Stimulated activated CD8-positive, alpha-beta memory T cell treated with anti-CD3 and anti-CD28 coated beads, Interleukin-12 subunit alpha, Interleukin-12 subunit beta, amount 100 ng/mL, for 4 hours (primary cell): ENCODE measurements at places on chromosomes 13 and 19.

GRCh38 chr13:51747438-51748434, 56.2 kb downstream of the DHRS12 start:
- DNase-seq = no peak

DNA sequence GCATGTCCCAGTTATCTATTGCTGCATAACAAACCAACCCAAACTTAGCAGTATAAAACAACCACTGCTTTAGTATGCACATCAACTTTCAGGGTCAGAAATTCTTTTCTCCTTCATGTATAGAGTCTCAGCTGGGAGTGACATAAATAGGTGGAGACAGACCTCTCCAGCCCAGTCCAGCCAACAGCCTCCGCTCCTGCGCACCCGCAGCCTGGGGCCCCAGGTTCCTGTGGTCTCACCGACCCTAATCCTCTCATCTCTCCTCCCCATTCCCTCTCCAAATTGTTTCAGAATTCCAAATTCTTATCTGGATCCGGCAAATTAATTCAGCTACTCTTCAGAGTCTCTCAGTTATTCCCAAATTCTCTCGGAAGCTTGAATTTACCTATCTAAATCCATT, 522 bp upstream of the ATP12A start:
- no peak for DNase-seq

DNA sequence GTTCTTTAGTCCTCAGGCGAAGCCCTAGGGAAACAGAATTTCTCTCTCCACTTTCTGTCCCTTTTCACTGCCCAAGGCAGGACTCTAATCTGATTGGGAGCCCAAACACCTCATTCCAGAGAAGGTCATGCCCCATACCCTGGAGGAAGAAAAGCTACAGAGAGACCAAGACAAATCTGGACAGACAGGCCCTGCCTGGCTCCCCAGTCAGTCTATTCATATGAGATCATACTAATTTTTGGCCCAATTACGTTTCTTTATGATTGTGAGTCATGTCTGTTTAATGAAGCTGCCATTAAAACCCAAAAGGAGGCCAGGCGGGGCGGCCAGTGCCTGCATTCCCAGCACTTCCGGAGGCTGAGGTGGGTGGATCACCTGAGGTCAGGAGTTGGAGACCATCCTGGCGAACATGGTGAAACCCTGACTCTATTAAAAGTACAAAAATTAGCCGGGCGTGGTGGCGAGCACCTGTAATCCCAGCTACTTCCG, 3.3 kb upstream of the AP3D1 start:
- DNase-seq = no peak

DNA sequence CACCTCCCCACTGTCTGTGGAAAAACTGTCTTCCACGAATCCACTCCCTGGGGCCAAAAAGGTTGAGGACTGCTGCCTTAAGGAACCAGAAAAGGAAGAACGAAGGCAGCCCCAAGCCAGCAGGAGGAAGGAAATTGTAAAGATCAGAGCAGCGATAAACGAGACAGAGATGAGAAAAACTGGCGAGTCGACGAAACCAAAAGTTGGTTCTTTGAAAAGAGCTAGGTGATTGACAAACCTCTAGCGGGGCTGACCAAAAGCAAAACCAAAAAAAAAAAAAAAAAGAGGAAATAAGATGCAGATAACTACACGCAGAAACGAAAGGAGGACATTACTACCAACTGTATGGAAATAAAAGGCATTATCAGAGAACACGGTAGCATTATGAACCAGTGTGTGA, 76.9 kb downstream of the GADD45B start:
- no peak for DNase-seq

DNA sequence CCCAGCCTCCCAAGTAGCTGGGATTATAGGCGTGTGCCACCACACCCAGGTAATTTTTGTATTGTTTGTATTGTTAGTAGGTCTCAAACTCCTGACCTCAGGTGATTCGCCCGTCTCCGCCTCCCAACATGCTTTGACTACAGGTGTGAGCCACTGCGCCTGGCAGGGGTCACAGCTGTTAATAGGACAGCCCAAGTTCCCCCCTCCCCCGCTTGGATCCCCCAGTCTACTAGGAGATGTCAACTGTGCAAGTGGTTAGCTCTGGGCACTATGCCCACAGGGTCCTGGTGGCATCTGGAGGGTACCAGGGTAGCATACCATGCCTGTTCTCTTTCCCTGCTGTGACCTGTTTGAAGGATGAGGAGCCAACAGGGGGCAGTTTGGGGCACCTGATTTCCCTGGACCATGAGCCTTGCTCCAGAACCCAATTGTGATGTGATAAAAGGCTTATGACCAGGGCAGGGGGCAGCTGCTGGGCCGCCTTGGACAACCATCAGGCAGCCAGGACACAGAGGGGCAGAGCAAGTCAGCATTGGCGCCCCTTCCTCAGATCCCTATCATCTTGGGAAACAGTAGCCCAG, at the start of gene TSPAN16:
TSPAN16 (plus strand) TSS at position 496 of the 581 bp plus-strand sequence. CDS start 138 bp downstream, outside the sequence.
- no peak for DNase-seq

GRCh38 chr13:106507560-106508274, 27.7 kb downstream of the EFNB2 start:
- no peak for DNase-seq
